Left lung (tissue), 14 donors: ENCODE measurements at places on chromosomes 3 and 15. TPM values are rescaled to one million over a fixed set of nuclear protein-coding genes. Genes with fewer than 3 reads are reported as not detected.

DNA sequence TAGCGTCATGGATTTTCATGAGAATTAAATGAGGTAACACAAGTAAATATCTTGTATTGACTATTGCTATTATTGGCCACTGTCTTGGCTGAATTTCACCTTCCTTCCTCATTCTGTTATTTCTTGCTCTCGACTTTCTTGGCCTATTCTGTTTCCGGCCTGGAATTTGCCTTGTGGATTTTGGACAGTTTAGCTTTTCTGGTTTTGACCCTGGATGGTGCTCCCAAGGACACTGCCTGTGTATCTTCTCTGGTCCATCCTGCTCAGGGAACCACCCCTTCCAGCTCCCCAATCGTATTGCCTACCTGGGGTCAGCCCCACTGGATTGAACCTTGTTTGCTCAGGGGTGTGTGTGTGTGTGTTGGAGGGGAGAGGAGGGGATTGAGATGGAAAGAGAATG is 376.2 kb upstream of the C2CD4B start:
- DNase-seq: no peak

DNA sequence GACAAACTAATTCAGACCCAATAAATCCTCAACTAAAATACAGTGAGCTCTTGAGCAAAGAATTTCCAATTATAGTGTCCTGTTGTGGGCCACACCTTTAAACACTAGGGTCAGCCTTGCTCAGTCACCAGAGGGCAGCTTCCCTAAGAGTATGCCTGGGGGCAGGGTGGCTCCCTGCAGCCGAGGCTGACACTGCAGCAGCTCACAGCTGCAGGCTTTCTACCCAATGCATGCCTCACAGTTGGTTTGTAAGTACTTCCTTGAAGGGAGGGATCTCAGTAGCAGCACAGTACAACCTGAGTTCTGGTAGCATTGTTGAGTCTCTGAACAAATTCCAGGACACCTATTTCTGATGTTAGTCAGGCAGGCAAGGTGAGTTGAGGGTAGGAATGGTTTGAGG is 335.6 kb downstream of the TUSC7 start:
- DNase-seq: no peak

DNA sequence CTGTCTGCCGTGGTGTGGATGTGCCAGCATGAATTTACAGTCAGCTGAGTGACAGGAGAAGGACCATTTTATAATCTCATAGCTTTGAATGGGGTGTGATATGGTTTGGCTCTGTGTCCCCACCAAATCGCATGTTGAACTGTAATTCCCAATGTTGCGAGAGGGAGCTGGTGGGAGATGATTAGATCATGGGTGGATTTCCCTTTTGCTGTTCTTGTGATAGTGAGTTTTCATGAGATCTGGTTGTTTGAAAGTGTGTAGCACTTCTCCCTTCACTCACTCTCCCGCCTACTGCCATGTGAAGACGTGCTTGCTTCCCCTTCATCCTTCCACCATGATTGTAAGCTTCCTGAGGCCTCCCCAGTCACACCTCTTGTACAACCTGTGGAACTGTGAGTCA is 111.9 kb upstream of the CHD2 start:
- no peak for DNase-seq

DNA sequence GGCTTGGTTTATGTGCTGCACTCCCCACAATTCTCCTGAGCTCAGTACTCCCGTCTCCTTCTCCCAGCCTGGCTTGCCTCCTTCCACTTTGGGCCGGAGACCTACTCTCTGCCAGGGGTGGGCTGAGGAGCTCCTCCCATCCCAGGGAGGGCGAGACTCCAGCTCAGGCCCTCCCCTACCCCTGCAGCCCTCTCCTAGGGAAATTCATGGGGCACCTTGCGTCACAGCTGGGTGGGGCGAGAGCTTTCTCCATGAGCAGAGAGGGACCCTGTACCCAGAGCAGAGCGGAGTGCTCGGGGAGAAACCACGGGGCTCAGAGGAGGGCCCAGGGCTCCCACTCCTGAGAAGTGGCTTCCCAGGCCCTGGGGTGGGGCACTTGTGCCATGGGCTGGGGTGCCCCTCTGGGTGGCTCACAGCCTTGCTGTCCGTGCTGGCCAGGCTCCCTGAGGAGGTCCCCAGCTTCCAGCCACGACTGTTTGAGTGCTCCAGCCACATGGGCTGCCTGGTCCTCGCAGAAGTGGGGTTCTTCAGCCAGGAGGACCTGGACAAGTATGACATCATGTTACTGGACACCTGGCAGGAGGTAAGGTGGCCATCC is 13.3 kb downstream of the VILL start:
- no peak for DNase-seq

The GP9 gene
- 2.3 TPM for polyA plus RNA-seq

DNA sequence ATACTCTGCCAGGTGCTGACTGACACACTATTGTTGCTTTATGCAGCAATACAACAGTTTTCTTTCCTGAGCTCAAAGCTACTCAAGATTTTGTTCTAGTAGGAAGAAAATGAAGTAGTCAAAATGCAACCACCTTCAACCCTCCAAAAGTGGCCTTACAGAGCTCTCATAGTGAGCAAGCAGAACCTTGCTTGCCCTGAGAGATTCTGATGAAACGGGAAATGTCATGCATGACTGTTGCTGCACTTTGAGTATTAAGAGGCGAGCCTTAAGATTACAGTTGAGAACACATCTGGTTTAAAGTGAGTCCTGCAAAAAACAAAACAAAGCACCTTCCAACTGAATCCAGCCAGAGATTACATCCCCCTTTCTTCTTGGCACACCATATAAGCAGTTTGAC is 29.7 kb downstream of the MINDY4B start:
- DNase-seq: no peak

- DNase-seq: no peak
Observed at GRCh38 chr15:64869501-64869900, 27.8 kb downstream of the PLEKHO2 start.

The NLGN1 gene
- 9.0 TPM for polyA plus RNA-seq

The RBP2 gene
- 0.70 TPM for polyA plus RNA-seq

DNA sequence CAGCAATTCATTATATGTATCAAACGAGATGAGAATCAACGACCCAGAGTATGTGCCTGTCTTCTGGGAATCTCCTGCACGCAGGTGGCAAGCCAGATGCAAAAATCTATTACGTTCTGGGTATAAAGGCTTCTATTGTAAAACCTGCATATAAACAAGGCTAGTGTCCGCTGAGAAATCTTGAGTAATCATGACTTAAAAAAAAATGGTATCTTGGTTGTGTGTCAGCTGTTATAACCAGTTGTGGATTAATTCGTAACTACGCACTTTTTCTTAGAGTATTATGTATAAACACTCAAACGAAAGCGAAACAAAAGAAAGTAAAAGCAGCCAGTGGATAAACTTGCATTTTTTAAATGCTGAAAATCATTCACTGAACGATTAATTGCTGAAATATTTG is 509.1 kb downstream of the RSL24D1 start:
- DNase-seq: no peak

GRCh38 chr15:99124641-99125040 is 19.8 kb downstream of the SYNM start:
- DNase-seq: no peak

The BFSP2 gene
- not detected for polyA plus RNA-seq

- DNase-seq: no peak
Observed at GRCh38 chr3:71247221-71247957, 336.1 kb downstream of the FOXP1 start.

The RARRES1 gene
- 39.4 TPM for polyA plus RNA-seq

DNA sequence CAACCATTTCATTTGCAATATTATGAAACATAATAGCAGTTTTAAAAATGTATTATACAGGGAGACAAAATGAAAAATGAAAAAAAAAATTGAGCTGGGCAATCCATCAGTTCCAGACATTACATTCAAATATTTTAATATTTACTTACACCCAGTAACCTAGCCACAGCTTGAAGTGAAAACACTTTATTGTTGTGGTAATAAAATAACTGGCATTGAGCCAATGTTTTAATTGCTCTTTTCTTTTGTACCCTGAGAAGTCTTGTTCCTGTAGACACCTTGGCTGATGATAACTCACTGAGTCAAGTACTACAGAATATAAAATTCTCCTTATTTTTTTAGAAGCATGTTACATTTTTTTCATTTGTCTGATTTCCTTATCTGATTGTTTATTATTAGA is 180.6 kb downstream of the ROBO1 start:
- no peak for DNase-seq
